Stimulated activated CD4-positive, alpha-beta T cell treated with anti-CD3 and anti-CD28 coated beads, Interleukin-1b, Interleukin-23, amount 100 ng/mL, for 24 hours (primary cell): ENCODE measurements at places on chromosomes 3 and 15.

GRCh38 chr3:182523836-182524235 is 269.5 kb upstream of the ATP11B start:
- no peak for DNase-seq

DNA sequence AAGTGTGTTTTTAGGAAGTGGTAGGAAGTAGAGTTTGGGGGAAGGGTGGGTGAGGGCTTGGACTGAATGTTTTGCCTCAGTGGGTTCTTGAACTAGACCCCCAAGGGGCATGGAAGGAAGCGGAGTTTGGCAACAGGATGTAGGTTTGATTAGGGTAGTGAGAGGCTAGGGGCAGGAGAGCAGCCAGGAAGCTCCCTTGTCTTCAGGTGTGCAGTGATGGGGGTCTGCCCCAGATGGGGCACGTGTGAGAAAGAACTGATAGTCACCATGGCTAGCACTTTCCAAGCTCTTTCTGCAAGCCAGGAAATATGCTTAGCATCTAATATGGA is 4.7 kb downstream of the ZSCAN2 start:
- no peak for DNase-seq

GRCh38 chr3:49841806-49842205 is 14.6 kb downstream of the TRAIP start:
- no peak for DNase-seq

GRCh38 chr15:70306081-70306480 is 208.4 kb upstream of the TLE3 start:
- no peak for DNase-seq

DNA sequence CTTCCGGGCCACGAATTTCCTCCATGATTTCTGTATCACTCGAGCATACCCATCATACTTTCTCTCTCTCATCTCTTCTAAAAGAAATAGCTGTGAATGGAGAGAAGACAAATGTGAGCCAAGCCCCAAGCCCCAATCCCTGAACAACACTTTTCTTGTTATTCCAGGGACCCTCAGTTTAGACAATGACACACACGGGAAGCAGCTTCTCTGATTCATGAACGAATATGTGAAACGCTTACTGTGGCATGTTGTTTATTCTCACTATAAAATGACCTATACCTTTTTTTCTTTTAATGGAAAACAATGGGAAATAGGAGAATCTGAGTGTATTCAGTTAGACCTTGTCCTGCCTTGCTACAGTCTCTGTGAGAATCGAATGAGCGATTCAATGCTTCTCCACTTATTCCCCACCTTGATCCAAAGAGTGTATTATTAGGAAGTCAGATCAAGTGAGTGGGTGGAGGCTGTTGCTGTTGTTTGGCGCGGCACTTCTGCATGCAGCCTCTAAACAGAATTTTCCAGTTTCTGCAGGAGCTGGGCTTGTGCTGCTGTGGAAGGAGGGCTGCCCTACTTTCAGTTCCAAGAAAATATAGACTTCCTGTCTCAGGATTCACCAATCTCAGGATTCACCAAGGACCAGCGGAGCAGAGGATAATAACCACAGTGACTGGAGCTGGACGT is 32.4 kb upstream of the LDHAL6B start:
- no peak for DNase-seq

DNA sequence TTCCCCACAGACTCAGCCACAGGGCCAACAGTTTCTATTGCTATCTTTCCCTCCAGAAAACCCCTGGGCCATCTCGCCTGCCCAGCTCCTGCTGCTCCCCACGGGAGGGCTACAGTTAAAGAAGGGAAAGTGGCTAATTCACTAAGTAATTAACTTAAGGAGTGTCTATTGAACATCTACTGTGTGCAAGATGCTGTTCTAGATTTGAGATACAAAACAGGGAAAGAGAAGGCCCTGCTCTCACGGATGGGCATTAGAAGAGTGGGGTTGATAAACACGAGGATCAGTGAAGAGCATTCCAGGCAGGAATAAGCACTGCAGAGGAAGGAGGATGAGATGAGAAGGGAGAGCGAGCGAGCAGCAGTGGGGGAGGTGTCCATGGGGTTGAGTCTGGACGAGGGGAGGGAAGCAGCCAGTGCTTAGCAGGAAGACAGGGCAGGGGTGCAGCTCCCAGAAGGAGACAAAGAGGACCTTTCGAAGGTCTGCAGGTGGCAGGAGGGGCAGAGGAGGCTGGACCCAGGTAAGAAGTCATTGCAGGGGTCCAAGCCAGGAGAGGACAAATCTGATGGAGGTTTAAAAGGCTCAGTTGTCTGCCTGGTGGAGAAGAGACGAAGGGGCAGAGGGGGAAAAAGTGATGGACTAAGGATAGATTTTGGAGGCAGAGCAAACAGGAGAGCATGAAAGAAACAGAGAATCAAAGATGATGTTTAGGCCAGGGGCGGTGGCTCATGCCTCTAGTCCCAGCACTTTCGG is 64.7 kb downstream of the KLF15 start:
- no peak for DNase-seq

DNA sequence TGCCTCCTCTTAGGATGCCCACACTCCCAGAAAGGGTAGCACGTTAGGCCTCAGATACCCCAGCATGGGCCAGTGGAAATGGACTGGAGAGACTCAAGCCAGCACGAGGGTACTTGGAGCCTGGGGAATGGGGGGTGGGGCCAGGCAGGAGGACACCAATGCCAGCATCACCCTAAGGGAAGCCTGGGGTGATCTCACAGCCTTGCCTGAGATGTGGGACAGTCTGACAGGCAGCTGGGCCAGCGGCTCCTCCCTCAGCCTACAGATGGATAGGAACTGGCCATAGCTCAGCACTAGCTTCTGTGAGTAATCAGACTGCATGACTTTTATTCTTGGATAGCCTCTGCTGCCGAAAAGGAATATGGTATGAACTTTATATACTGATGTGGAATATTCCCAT is 59.6 kb upstream of the MRPS22 start:
- DNase-seq = no peak
